ENCODE measurements at places on chromosomes 2 and 18.

DNA sequence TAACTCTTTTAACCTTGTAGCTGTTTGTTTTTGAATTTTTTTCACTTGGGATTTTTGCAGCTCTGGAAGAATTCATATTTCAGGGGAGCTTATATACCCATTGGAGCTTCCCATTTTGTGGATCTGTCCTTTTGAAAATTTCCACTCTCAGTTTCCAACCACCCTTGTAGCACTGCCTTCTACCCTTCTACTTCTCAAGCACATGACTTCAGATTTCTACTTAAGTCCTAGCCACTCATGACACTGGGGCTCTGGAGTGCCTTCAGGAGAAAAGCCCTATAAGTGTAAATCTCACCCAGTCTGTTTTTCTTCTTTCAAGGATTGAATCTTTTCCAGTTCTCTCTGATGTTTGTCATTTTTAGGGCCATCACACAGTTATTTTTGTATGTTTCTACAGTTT is 283.7 kb upstream of the KCNH7 start:
- no peak for DNase-seq

DNA sequence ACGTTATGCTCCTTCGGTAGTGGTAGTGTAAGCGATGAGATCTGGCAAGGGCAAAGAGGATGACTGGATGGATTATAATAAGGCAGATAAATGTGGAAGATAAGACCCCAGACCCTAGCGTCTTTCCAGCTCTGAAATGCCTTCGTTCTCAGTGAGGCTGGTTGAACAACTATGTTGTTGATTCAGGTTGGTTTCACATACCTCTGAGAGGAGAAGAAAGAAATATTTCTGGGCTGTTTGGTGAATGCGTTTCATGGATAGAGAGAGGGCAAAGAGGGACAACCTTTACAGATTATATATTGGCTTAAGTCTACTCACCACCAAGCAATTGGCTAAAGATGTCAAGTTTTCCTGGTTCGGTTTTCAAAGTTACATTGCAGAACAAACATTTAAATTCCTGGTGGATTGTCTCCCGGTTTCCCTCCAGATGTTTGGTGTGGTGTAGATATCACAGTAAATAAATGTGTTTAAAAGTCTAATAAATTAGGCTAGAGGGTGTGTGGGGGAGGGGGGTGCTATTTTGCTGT is 190.1 kb upstream of the GLI2 start:
- no peak for DNase-seq

DNA sequence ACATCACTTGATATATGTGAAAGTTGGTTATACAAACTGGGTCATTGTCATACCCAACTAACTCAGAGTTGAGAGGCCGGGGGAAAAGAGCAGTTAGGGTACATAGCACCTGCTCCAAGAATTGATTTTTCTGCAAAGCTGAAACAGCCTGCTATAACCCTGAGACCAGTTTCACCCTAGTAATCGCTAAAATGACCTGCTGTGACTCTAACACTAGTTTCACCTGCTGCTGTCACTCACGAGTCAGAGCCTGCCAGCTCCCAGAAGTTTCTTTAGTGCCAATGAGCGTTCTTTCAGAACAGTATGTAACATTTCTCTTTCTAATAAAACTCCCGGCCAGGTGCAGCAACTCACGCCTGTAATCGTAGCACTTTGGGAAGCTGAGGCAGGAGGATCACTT is 28.0 kb downstream of the SRSF7 start:
- no peak for DNase-seq

DNA sequence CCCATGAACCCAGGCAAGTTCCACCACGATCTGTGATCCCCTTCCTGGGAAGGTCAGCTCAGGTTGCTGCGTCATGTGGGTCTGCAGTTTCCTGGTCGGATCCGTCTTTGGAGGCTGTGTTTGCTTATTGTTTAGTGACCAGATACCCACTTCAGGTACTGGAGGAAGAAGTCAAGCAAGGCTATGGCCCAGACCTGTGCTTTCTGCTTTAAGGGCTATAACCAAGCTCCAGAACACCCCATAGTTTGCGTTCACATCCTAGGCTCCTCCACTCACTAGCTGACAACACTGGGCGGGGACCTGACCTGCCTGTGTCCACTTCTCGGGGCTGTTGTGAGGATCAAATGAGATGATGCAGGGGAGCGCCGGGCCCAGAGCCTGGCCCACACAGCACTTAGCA is 44.0 kb downstream of the MAL start:
- no peak for DNase-seq

GRCh38 chr2:109069331-109070194 is 59.4 kb upstream of the SH3RF3 start:
- no peak for DNase-seq

- no peak for DNase-seq
These were observed 33.0 kb upstream of the ODC1 start for GRCh38 chr2:10481055-10481665.
